ENCODE measurements at places on chromosomes 4 and X.

DNA sequence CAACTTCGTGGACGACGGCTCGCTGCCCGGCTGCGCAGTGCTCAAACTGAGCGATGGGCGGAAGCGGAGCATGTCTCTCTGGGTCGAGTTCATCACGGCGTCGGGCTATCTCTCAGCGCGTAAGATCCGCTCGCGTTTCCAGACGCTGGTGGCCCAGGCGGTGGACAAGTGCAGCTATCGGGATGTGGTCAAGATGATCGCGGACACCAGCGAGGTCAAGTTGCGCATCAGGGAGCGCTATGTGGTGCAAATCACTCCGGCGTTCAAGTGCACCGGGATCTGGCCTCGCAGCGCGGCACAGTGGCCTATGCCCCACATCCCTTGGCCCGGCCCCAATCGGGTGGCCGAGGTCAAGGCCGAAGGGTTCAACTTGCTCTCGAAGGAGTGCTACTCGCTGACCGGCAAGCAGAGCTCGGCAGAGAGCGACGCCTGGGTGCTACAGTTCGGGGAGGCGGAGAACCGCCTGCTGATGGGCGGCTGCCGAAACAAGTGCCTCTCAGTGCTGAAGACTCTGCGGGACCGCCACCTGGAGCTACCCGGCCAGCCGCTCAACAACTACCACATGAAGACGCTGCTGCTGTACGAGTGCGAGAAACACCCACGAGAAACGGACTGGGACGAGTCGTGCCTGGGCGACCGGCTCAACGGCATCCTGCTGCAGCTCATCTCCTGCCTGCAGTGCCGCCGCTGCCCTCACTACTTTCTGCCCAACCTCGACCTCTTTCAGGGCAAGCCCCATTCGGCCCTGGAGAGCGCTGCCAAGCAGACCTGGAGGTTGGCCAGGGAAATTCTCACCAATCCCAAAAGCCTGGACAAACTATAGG lies 1.5 kb downstream of the MAB21L2 start:
- no peak for DNase-seq

DNA sequence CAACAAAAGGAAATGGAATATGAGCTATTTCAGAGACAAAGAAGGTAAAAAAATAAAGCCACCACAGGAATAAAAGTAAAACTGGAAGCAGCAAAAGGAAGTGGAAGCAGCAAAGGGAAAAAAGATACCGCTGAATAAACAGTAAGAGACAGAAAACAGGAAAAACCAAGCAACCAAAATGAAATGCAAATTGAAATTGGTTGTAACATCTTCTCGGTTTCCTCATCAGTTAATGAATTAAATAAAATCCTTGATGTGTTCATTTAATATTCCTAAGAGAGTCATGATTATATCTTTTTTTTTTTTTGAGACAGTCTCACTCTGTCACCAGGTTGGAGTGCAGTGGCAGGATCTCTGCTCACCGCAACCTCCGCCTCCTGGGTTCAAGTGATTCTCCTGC lies 132.8 kb downstream of the DLG3 start:
- DNase-seq: no peak

GRCh38 chr4:174157106-174157607 lies 126.3 kb downstream of the FBXO8 start:
- no peak for DNase-seq

DNA sequence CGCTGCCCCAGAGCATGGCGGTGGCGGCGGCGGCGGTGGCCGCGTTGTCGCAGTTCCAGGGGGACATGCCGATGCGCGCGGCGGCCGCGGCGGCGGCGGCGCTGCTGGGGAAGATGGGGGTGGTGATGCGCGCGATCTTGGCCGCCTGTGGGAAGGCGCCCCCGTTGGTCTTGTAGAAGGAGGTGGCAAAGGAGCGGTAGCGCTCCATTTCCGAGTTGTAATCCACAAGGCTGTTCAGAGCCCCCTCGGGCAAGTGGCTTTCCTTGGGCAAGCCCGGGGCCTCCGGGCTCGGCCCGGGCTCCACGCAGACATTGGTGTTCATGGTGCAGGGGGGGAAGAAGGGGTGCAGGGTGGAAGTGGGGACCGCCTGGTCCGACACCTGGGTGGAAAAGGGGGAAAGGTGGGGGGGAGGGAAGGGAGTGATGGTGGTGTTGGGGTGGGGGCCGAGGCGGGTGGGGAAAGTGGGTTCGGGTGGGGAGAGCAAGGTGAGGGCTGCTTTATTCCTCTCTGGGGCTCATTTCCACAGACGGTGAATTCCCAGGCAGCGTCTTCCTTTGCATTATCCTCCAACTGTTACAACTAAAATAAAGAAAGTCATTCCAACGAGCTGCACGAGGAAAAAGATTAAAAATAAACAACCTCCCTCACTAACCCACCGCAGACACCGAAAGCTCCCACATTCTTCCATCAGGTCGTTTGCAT lies 3.1 kb downstream of the CXXC4 start:
- no peak for DNase-seq

DNA sequence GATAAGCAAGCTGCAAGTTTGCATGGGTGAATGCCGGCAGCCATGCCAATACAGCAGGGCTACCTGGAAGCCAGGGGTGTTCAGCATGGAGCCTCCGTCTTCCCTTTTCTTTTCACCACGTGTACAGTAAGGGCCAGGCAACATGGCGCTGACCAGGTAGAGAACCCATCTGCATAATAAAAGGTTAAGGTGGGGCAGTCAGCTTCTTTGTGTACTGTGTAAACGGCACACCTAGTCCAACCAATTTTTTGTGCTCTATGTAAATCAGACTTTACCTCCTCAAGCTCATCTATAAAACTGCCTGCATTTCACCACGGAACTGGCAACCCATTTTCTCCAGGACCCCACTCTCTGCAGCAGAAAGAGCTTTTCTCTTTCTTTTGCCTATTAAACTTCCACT lies 286.8 kb upstream of the VCX3A start:
- no peak for DNase-seq

Data from AG04450 (cell line).